Caco-2 (cell line): ENCODE measurements at places on chromosomes 7 and 10.
A peak's percentile ranks its signal among the peaks of the same experiment; 100 is the strongest.

GRCh38 chr10:22697800-22698199 is 16.6 kb downstream of the PIP4K2A start:
- no peak for DNase-seq

DNA sequence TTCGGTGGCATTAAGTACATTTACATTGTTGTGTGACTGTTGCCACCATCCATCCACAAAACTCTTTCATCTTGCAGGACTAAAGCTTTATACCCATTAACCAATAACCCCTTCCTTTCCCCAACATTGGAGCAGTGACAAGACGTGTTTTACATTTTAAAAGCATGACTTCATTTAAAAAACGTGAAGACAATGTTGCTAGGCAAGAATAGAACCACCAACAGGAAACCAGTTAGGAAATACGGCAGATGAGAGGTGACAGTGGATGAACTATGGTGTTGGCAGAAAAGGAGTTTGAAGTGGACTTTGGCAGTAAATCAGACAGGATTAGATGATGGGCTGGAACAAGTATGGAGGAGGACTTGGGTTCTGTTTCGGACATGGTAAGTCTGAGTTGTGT is 17.0 kb downstream of the TMEM236 start:
- DNase-seq, result no peak

- peak; percentile 48 for DNase-seq
These were observed 28.0 kb downstream of the IPMK start for GRCh38 chr10:58239561-58240169.

GRCh38 chr10:105844241-105844640 is 1203.2 kb downstream of the SORCS3 start:
- no peak for DNase-seq

GRCh38 chr10:8128511-8128910 is 74.0 kb downstream of the GATA3 start:
- DNase-seq, result no peak

- no peak for DNase-seq
These were observed 35.7 kb downstream of the WIPI2 start for GRCh38 chr7:5225616-5226290.

- no peak for DNase-seq
These were observed 2.5 kb upstream of the UPK3B start for GRCh38 chr7:76507723-76508406.

GRCh38 chr10:61866700-61867368 is 34.7 kb upstream of the ARID5B start:
- no peak for DNase-seq

- no peak for DNase-seq
These were observed 606.0 kb upstream of the GHITM start for GRCh38 chr10:83533290-83533689.

- DNase-seq, result no peak
These were observed 26.5 kb upstream of the VSIR start for GRCh38 chr10:71799608-71800453.

GRCh38 chr10:132524443-132525285 is 12.9 kb upstream of the INPP5A start:
- no peak for DNase-seq

GRCh38 chr7:50908628-50909290 is 126.1 kb upstream of the GRB10 start:
- DNase-seq, result no peak

DNA sequence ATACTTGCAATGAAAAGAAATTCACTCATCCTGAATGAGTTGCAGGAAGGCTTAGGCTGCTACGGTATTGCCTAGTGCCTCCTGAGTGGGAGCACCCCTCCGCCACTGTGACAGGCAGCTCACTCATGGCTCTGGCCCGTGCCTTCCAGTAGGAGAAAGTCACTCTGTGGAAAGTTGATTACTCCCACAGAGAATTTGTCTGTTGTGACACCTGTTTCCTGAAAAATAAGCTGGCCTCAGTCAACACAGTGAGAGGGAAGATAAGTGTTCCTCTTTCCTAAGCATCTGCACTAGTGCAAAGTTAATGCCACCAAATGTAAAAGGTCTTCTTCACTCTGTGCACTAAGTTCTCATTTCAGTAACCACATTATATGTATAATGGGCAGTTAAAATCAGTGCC is 158.8 kb upstream of the INHBA start:
- no peak for DNase-seq

- no peak for DNase-seq
These were observed 66.2 kb upstream of the PCBD1 start for GRCh38 chr10:70954381-70955176.

GRCh38 chr7:116802746-116803152 is 59.6 kb upstream of the CAPZA2 start:
- DNase-seq, result peak; percentile 43

- no peak for DNase-seq
These were observed 18.8 kb upstream of the MINDY3 start for GRCh38 chr10:15879058-15879457.

DNA sequence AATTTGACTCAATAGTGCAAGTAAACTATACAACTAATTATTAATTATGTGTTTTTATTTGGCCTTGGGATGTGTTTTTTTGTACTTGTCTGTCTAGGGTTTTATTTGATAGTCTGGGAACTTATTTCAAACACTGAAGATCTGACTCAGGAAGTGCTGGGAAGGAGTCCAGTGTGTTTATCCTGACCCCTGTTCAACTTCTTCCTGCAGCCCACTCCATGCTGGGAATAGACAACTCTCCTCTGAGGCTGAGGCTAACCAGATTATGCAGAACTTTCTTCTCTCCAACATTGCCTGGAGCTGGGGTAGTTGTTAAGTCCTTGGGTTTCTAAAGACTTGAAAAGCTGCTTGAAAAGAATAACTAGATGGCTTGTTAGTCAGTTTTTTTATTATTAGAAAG is 6.9 kb downstream of the CISD1 start:
- DNase-seq, result no peak

- DNase-seq, result no peak
These were observed 515.8 kb downstream of the TYW1 start for GRCh38 chr7:67512481-67512880.

GRCh38 chr10:118912961-118913600 is 116.4 kb upstream of the NANOS1 start:
- peak; percentile 25 for DNase-seq

DNA sequence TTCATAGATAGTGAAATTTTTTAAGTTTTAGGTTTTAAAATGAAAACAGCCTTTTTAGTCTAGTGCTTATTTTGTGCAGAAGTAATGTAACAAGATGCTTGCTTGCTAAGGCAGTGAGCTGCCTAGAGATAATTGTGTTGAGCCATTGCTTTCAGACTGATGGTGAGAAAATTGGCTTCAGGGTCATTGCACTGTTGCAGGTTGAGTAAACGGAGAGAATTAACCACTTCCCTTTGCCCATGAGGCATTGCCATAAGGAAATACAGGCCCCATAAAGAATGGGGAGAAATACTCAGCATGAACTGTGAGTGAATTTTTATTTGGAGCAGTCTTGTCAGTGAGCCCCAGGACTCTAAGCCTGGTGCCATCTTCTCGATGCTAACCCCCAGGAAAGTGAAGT is 140.5 kb downstream of the LRRC4 start:
- no peak for DNase-seq

GRCh38 chr10:86305521-86305920 is 61.1 kb downstream of the GRID1 start:
- no peak for DNase-seq

DNA sequence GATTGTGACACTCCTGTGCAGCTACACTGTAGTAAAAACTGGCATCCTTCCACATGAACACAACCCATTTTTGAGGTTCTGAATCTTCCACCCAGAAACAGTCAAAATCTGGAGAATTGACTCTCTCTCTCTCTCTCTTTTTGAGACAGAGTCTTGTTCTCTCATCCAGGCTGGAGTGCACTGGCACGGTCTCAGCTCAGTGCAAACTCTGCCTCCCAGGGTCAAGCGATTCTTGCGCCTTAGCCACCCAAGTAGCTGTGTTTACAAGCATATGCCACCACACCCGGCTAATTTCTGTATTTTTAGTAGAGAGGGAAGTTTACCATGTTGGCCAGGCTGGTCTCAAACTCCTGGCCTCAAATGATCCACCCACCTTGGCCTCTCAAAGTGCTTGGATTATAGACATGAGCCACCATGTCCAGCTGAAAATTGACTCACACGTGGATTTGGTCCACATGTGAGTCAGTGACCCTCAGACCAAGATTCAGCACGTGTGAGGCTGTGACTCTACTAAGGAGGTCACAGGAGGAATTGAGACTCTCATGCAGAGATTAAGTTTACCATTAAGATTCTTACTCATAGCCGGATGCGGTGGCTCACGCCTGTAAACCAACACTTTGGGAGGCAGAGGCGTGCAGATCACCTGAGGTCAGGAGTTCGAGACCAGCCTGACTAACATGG is 12.1 kb upstream of the ZNF107 start:
- no peak for DNase-seq

- peak; percentile 52 for DNase-seq
These were observed 220.2 kb downstream of the DGKI start for GRCh38 chr7:137626469-137627067.

DNA sequence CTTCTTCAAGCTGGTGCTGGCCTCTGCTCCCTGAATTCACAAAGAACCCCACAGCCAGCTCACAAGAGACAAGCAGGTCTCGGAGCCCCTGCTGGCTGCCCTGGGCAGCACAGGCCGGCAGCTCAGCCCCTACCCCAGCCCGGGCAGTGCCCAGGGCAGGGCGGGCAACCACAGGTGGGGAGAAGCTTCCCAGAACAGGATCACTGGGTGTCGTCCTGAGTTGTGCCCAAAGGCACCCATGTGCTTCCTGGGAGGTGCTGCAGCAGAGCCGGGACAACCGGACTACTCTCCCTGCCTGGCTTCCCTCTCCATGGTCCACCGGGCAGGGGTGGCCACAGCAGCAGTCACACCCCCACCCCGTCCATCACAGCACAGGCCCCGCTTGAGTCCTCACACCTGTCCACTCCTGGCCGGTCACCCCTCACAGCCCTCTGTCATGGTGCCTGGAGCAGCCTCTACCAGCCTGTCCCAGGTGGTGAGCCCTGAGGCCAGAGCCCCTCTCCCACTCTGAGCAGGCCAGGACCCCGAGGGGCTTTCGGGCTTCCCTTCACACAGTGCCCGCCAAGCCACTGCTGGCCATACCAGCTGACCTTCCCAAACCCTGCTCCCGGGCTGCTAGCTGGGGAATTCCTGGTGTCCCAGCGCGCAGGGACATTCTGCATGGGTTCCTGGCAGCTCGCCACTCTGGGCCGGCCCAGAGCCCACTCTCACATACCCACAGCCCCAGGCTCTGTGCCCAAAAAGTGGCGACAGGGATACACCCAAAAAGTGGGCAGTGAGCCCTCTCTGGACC is 3.1 kb downstream of the RASGEF1A start:
- no peak for DNase-seq

DNA sequence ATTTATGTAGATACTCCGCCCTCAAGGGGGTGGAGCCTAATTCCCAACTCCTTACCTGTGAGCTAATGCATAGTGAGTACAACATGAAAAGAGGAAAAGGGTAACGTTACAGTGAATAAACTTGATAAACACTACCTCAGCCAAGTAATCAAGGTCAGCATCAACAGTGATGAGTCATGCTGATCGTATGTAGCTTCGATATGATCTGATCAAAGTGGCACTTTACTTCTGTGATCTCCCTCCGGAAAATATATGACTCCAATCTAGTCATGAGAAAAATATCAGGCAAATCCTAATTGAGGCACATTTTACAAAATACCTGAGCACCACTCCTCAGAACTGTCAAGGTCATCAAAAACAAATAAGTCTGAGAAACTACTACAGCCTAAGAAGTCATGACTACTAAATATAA is 70.4 kb downstream of the VTI1A start:
- DNase-seq, result no peak

- DNase-seq, result no peak
These were observed 826.3 kb upstream of the MBL2 start for GRCh38 chr10:53598914-53599313.
